ENCODE measurements at places on chromosomes 2 and 18.

DNA sequence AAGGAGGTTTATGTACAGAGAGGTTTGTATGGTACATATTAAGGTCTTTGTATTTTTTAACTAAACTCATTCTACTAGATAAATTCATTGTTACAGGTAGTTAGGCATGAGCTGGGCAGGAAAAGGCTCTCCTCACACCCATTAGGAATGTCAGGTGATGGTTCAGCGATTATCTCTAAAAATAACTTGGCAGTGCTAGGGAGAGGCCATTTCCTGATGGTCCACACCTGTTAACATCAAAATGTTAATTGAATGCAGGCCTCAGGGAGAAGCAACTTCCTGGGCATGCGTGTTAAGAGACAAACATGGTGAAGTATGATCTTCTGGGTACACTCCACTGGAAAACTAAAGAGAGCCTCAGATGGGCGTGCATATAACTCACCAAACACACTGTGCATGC, 73.6 kb downstream of the ARL6IP6 start:
- no peak overlapping the region for H3K27ac ChIP-seq
- H3K4me3 ChIP-seq = no peak overlapping the region
- no peaks in the 10 kb centered on the region for H3K27me3 ChIP-seq
- H3K36me3 ChIP-seq = no peaks in the 10 kb centered on the region
- DNase-seq = no peak
- H3K4me1 ChIP-seq = no peaks in the 10 kb centered on the region

- no peaks in the 10 kb centered on the region for H3K4me1 ChIP-seq
- H3K27me3 ChIP-seq = no peaks in the 10 kb centered on the region
- no peak for DNase-seq
These were observed 67.0 kb upstream of the TCF4 start for GRCh38 chr18:55654986-55655385.

DNA sequence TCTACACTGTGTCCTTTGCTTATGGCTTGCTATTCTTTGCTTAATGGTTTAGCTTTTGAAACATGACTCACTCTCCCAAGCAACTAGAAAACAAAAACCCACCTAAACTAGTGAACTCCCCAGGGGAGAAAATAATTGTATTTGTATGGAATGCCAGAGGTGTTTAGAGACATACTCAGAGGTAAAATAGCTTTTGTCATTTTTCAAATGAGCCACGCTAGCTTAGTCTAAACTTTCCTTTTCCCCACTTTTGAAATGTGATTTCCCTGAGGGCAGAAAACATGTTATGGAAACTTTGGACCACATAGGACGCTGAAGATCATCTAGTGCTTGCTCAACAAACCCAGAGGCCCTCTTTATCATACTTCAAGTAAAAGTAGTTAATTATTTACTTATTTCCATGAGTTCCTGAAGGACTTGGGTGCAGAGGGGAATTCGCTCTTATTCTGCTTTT, 16.5 kb upstream of the CYTIP start:
- no peak overlapping the region for H3K4me3 ChIP-seq
- no peaks in the 10 kb centered on the region for H3K27me3 ChIP-seq
- H3K36me3 ChIP-seq = no peaks in the 10 kb centered on the region
- H3K27ac ChIP-seq = no peak overlapping the region
- no peak for DNase-seq

- no peak overlapping the region for H3K27ac ChIP-seq
- no peak overlapping the region for H3K4me3 ChIP-seq
- no peak for DNase-seq
- H3K36me3 ChIP-seq = no peaks in the 10 kb centered on the region
These were observed 23.1 kb upstream of the RBMS1 start for GRCh38 chr2:160516547-160517365.

GRCh38 chr2:173397539-173397938, 42.9 kb downstream of the CDCA7 start:
- no peak overlapping the region for H3K27ac ChIP-seq
- no peaks in the 10 kb centered on the region for H3K4me1 ChIP-seq
- no peaks in the 10 kb centered on the region for H3K36me3 ChIP-seq
- H3K4me3 ChIP-seq = no peak overlapping the region

- H3K27me3 ChIP-seq = no peaks in the 10 kb centered on the region
- H3K4me3 ChIP-seq = no peak overlapping the region
These were observed 216.0 kb downstream of the DSEL start for GRCh38 chr18:67300498-67300897.

DNA sequence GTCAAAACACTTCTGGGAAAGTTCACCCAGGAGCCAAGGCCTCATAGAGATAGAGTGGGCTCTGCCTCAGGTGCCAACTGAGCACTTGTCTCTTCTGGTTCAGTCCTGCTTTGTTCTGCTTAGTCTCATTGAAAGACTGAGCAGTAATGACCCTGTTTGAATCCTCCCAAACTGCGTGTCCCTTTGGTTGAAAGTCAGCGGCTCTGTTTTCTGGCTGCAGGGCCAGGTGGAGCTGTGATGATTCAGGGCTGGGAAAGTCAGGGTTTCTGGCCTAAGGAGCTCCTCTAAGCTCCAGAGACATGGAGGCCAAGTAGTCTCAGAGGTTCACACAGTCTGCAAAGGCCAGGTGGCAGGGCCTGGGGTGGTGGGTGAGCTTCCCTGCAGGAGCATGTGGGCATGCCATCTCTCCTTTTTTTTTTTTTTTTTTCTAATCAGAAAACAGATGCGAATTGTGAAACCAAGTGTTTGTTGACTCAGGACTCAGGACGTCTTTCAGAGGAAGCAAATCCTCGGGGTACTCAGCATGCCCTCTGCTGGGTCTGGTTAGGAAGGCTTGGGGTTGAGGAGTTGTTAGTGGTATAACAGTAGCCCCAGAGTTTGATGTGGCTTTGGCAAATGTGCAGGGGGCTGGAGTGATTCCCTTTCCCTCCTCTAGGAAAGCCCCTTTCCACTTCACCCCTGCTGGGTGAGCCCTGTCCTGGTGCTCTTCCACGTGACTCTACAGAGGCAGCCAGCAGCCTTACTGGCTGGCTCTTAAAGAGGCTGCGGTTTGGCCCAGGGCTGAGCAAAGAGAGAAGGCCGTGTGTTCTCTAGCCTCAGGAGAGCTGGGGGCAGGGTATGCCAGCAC, 38.3 kb downstream of the TMEM17 start:
- H3K4me3 ChIP-seq = no peak overlapping the region
- H3K36me3 ChIP-seq = no peaks in the 10 kb centered on the region
- no peaks in the 10 kb centered on the region for H3K27me3 ChIP-seq
- DNase-seq = no peak
- H3K27ac ChIP-seq = no peak overlapping the region

DNA sequence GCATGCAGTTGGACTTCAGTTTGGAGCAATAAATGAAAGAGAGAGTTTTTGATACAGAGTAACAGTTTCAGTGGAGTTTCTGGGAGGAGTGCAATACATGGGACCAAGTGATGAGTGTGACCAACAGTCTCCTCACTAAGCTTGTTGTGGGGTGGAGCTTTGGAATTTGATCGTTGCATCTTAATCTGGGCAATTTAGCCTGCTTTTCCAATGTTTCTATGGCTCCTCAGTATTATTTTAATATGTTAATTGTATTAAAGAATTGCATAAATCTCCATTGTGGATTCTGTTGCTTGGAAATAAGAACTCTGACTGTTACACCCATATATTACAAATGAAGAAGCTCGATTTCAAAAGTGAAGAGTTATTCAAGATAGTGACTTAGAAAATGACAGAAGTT, 446.6 kb upstream of the LRATD1 start:
- no peak for DNase-seq
- no peaks in the 10 kb centered on the region for H3K27me3 ChIP-seq
- H3K4me3 ChIP-seq = no peak overlapping the region
- no peaks in the 10 kb centered on the region for H3K36me3 ChIP-seq
- no peaks in the 10 kb centered on the region for H3K4me1 ChIP-seq

GRCh38 chr2:191931329-191931728, 84.4 kb upstream of the CAVIN2 start:
- H3K4me3 ChIP-seq = no peak overlapping the region
- H3K4me1 ChIP-seq = peaks cover 1% of the 10 kb centered on the region
- H3K27me3 ChIP-seq = no peaks in the 10 kb centered on the region

Measured in iPS DF 6.9 (cell line).